ENCODE measurements at places on chromosomes 6 and 20. TPM values are rescaled to one million over a fixed set of nuclear protein-coding genes. Genes with fewer than 3 reads are reported as not detected.

The CAPN11 gene
- total RNA-seq, result 1.3 TPM

The CCM2L gene
- not detected for total RNA-seq

The PTGIS gene
- total RNA-seq, result 0.43 TPM

DNA sequence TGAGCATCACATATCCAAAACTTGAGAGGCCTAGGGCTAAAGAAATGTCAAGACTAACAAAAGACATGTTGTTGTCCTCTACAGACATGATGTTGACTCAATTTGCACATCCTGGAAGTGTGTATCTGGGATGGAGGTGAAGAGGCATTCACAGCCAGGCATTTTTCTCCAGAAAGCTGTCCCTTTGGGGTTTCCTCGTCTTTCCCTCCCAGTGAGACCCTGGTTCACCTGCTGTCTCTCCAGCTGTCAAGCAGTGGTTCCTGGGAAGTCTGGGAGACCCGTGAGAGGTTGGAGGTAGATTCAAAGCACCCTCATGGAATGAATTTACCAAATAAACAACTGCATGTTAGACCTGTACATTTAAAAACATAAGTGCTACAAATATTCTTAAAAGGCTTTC lies 32.1 kb downstream of the BACH2 start:
- peak overlapping the region; percentile 95 for H3K27ac ChIP-seq
- H3K27me3 ChIP-seq, result no peaks in the 10 kb centered on the region
- H3K4me3 ChIP-seq, result no peak overlapping the region
- peaks cover 92% of the 10 kb centered on the region for H3K4me1 ChIP-seq
